ENCODE measurements at places on chromosomes 12 and 14.

GRCh38 chr14:32256576-32256975 lies 53.5 kb upstream of the RNU6-8 start:
- no peak for DNase-seq

GRCh38 chr12:116635487-116635886 lies 76.3 kb downstream of the MAP1LC3B2 start:
- DNase-seq, result no peak

DNA sequence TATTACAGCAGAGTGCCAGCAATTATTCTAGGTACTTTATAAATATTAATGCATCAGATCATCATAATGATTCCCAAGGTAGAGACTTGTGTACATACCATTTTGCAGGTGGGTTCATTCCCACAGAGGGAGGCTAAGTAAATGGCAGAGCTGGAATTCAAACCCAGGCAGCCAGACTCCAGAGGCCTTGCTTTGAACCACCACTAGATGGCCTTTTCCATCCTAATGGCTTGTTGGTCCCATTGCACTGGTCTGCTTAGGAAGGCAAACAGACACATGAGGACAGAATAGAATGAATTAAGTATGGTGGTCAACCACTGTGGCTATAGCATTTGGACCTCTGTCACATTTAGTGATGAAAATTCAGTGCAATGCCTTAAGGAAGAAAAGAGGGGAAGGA lies 158.7 kb downstream of the METTL25 start:
- no peak for DNase-seq

GRCh38 chr14:101224356-101225156 lies 321.0 kb upstream of the RTL1 start:
- DNase-seq, result no peak

DNA sequence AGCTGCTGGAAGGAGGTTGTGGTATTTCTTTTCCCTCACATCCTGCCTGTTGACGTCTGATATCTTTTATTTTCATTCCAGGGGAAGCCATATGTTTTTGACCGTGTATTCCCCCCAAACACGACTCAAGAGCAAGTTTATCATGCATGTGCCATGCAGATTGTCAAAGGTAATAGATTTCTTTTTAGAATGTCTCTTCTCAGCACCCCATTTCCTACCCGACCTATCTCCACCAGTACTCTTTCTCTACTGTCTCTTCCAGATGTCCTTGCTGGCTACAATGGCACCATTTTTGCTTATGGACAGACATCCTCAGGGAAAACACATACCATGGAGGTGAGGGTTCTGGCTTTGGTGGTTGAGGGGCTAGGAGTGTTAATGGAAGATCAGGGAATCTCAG lies 13.5 kb downstream of the KIF5A start:
- no peak for DNase-seq

GRCh38 chr12:14048941-14049545 lies 67.6 kb upstream of the GRIN2B start:
- DNase-seq, result no peak

GRCh38 chr12:14846876-14847580 lies 3.7 kb upstream of the ART4 start:
- no peak for DNase-seq

- peak; percentile 49 for DNase-seq
Measured at GRCh38 chr12:64625243-64626077, 15.2 kb downstream of the RASSF3 start.

DNA sequence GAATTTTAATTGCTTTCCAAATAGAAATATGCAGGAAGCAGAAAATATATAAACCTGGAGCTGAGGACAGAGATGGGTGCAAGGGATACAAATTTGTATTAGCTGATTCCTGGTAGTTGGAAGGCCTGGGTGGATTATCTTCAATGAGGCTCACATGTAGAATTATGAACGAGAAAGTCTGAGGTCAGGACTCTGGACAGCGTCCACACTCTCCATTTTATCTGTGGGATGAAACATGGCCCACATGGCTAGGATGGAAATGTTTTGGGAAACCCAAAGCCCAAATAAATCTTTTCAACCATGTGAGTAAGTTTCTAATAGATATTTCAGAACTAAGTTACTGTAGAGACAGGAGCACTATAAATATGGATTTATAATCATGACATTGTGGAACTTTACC lies 256.1 kb downstream of the APAF1 start:
- no peak for DNase-seq

- no peak for DNase-seq
Measured at GRCh38 chr12:106769078-106769477, 5.4 kb upstream of the RIC8B start.

DNA sequence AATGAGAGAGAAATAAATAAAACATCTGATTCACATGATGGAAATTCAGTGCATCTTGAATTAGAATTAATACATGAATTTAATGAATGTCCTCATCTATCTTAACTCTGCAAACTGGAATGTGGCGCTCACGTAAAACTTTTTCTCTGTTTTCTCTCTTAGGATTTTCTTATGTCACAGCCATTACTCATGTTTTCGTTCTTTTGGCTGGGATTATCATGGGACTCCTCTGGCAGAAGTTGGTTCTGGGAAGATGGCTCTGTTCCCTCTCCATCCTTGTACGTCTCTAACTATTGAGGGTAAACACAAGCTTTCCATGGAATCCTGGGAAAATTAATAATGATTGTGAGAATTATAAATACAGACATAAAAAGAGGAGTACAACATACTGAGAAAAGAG lies 5.0 kb downstream of the CLEC12B start:
- no peak for DNase-seq

- no peak for DNase-seq
Measured at GRCh38 chr12:68482660-68483059, 128.0 kb upstream of the RAP1B start.

GRCh38 chr12:117114784-117115183 lies 15.6 kb upstream of the TESC start:
- no peak for DNase-seq

GRCh38 chr14:23942587-23942986 lies 11.0 kb upstream of the DHRS4 start:
- DNase-seq, result no peak

- DNase-seq, result no peak
Measured at GRCh38 chr12:104733717-104734175, 224.3 kb downstream of the SLC41A2 start.

DNA sequence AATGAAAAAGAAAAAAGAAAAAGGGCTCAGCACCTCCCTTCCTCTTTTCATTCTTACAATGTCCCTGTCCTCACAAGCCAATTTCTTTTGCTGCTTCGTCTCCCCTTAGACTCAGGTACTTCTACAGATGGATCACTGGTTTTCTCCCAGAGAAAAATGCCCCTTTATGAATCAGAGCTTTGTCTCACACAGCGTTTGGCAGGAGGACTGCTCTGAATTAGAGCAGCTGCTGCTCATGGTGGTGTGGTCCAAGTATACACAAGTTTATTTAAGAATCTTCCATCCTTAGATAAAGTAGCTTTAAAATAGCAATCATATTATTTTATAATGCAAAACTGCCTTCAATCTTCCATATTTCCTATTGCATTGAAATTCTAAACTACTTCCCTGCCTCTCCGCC lies 80.3 kb downstream of the SLC8A3 start:
- no peak for DNase-seq

GRCh38 chr14:62718629-62719028 lies 326.6 kb downstream of the KCNH5 start:
- DNase-seq, result no peak

DNA sequence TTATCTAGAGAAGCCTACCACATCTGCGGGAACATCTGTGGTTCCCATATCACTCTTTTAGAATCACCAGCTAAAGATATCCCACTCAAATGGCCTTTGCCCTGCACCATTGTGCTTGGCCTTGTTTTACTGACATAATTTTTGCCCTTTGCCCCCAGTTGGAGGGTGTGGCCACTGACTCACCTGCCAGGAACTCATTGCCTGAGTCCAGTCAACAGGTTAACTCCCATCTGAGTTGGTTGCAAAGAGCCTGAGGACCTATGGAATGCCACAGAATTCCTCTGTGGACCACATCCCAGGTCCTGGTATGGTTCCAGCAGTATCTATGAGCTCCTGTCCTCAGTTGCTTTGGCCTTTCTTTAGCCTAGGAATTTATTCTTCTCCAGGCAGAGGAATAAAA lies 55.7 kb upstream of the PTGR2 start:
- DNase-seq, result no peak
